ENCODE measurements at places on chromosomes 2 and 18.

GRCh38 chr2:205609113-205609512, 73.2 kb upstream of the NRP2 start:
- no peak for DNase-seq

DNA sequence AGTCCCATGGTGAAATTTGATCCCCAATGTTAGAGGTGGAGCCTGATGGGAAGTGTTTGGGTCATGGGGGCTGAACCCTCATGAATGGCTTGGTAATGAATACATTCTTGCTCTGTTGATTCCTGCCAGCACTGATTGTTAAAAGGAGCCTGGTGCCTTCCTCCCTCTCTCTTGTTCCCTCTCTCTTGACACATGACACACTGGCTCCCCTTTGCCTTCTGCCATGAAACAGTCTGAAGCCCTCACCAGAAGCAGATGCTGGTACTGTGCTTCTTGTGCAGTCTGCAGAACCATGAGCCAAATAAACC, 30.6 kb upstream of the EPC2 start:
- no peak for DNase-seq

DNA sequence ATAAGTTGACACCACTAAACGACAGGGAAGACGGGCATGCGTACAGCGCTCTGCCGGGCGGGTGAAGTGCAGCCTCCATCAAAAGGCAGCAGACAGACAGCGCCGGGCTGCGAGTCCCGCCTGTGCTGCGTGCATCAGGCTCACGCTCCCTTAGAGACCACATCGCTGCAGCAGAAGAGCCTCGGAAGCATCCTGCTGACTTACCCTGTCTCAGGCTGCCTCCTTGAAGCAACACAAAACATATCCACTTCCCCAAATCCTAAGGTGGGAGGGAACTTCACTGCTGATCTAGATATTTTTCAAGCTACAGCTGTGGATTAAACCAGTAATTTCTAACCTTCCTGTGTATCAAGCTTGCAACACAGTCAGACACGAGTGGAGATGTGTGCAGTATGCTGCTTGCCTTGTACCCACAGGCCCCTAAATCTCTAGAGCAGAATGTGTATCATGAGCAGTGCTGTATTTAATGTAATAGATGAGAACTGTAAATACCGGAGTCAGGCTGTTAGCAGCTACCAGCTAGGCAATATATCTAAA, 6.4 kb downstream of the MYT1L start:
- no peak for DNase-seq

DNA sequence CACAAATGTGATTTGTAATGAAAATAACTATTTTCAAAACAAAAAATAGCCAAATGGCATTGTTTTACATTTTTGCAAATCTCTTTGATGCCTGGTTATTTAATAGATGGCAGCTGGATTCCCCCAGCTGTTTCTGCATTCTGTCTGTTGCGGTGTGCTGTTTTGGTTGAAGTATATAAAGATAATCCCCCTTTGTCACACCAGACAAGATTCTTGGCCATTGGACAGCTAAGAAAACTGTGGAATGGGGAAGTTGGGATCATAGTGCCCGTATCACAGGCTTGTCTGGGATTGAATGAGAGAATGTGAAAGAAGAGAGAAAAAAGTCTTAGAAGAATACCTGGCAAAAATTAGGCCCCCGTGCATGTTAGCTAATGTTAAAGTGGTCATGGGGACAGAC, 19.5 kb upstream of the LYPD6B start:
- no peak for DNase-seq

- no peak for DNase-seq
These were observed 7.1 kb downstream of the ZNF532 start for GRCh38 chr18:58871514-58872420.

DNA sequence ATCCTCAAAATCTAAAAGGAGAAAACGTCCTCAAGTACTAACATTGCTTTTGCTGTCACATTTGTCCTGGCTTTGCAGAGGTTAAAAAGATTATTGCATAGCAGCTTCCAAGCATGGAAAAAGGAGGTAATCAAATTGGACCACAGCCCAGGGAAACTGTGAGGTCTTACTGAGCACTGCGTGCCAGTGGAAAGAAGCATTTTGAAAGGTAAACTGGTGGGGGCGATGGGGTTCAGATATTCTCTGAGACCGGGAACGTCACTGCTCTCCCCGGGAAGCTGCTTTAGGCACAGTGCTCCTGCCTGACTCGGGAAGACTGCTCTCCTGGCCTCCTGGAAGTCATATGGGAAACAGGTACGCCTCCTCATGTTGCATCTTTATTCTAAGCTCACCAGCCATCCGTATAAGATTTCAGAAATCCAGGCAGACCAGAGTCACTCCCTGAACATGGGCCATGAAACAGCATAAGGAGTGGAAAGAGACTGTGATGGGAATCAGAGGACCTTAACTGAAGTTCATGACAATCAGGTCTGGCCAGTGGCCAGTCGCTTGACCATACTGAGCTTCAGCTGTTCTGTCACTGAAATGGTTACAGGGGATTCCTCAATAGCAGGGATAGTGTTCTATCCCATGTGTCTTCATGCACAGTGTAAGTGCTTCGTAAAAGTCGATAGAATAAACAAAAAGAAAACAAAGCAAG, 284.1 kb downstream of the TRIB2 start:
- DNase-seq: no peak

- DNase-seq: no peak
These were observed 3.4 kb downstream of the WDFY1 start for GRCh38 chr2:223941579-223942277.

- DNase-seq: no peak
These were observed 95.6 kb upstream of the LHCGR start for GRCh38 chr2:48851161-48851560.

- no peak for DNase-seq
These were observed 471.9 kb downstream of the TMEM182 start for GRCh38 chr2:103233691-103234090.

- peak; percentile 13 for DNase-seq
These were observed 121.5 kb upstream of the PXDN start for GRCh38 chr2:1865716-1866234.

DNA sequence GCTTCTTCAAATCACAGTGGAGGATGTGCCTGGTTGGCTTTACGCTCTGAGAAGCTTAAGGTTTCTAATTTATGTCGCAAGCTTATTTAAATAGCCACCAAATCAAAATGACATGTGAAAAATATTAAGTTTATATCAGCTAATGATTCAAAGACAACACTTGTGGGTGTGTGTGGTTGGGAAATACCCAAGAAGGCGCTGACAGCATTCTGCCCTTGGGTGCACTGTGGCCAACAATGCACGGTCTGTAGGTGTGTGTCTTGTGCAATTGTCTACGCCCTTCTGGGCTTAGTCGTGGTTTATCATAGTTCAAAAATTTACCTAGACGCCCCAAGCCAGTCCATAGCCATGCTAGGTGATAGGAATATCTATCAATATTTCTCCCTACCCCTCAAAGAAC, 60.9 kb downstream of the KCTD1 start:
- DNase-seq: no peak

DNA sequence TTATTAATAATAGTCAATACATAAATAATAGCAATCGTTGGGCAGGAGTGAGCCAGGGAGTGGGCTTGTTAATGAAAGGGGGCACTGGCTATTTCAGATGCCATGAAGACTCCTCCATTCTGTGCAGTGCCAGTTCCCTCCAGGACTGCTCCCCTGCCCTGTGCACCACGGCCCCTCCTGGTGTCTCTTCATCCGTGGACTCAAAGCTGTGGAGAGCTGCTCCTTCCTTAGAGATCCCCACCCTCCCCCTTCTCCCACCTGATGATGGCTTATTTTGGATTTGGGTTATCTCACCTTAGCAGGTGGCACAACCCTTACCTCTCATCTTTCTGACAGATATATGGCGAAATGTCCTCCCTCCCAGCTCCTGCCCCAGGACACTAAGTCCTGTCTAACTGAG, 3.1 kb upstream of the CELF4 start:
- DNase-seq: no peak

GRCh38 chr18:42185486-42185885, 230.5 kb downstream of the PIK3C3 start:
- DNase-seq: no peak

- DNase-seq: no peak
These were observed 14.8 kb downstream of the SLC16A14 start for GRCh38 chr2:230053753-230054478.

GRCh38 chr2:160924936-160925353, 235.3 kb upstream of the TANK start:
- no peak for DNase-seq

- DNase-seq: no peak
These were observed 189.3 kb upstream of the FN1 start for GRCh38 chr2:215625207-215625606.

DNA sequence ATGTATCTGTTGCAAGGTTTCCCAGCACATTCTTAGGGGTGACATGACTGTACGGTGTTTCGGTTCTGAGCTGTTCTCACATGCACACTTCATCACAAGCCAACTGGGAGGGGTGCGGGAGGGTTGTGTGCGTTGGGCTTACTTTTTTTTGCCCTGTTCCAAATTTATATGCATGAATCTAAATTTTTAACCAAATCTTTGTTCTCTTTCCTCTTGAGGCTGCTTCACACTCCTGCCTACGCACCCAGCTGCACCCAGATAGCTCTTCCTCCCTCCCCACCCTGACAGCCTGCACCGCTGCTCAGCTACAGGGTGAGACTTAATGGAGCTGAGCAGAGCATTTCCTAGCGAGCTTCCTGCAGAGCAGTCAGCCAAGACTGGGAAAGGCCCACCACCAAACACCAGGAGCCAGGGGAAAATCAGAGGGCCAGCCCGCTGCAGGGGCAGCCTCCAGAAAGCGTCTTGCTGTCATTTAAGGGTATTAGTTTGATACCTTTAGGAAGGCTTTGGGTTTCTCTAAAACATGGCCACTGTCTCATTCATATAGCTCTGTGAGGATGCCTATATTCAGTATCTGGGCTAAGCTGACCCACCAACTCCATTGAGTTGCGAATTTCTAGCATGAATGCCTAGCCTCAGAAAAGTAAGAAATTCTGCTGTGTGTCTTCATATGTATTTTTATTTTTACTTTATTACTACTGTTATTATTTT, 84.5 kb downstream of the POU3F3 start:
- DNase-seq: no peak

GRCh38 chr2:11228692-11229091, 73.4 kb downstream of the SLC66A3 start:
- DNase-seq: no peak

GRCh38 chr2:227853204-227853629, 18.2 kb upstream of the DAW1 start:
- DNase-seq: no peak

GRCh38 chr2:240553956-240554480, 3.8 kb downstream of the ANKMY1 start:
- DNase-seq: no peak

DNA sequence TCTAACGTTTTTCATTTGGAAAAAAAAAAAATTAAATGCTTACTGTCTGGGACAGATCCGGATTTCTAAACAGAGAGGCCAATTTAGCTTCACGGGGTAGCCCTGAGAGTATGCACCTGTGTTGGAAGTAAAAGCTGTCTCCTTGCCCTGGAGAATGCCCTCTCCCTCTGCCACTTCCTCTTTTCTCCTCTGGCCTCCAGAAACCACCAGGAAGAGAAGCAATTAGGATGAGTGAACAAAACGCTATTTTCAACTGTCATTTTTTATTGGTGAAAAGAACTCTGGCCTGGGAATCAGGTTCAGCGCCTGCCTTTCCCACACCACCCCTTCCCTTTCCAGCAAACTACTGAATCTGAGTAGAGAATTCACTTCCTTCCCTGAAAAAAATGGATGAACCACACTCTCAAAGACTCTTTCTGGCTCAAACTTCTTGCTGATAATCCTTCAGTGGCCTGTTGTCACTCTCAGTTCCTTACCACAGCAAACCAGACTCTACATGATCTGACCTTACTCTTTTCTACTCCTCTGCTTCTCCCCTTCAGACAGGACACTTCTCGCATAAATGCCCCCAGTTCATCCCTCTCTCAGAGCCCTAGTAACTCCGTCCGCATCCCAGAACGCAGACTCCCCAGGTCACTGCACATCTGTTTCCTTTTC, 29.8 kb downstream of the KLF7 start:
- DNase-seq: no peak

GRCh38 chr18:79911344-79912270, 39.8 kb downstream of the SLC66A2 start:
- no peak for DNase-seq

DNA sequence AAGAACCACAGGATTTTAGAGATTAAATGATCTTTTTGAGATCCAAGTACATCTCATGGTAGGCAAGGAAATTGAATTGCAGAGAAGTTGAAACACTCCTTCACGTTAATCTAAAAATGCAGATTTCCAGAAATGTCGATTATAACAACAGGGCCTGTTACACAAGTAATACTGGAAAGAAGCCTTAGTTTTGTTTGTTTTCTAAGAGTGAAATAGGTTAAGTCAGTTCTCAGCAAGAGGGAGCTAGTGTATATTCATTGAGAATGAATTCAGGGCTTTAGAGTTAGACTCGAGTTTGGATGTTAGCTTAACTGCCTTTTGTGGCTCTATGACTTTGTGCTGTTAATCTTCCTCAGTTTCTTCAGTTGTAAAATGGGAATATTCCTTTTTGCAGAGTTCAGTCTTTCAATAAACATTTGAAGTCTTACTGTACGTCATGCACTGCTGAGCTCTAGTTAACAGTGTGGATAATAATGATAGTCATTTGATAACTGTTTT, 926 bp downstream of the NDUFV2 start:
- DNase-seq: no peak

GRCh38 chr2:53751728-53752127, 15.9 kb upstream of the CHAC2 start:
- no peak for DNase-seq

DNA sequence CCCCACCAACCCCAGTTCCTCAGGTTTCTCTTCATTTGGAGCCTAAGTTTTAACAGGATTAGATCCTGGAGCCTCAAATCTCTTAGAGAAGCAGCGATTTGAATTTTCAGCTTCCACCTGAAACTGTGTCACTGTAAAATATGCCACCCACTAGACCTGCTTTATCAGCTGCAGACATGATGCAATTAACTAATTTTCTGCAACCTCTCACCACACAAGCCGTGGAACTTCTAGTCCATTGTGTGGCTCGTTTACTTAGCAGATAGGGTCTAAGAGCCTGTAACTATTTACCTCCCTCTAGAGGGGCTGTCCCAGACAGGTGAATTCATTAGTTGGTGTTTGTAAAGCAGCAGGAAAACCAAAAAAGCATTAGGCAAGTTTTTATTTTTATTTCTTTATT, 31.6 kb upstream of the FZD5 start:
- no peak for DNase-seq

- DNase-seq: no peak
These were observed 633 bp downstream of the MALT1 start for GRCh38 chr18:58671632-58672564.

- no peak for DNase-seq
These were observed 117.1 kb upstream of the KLHL14 start for GRCh38 chr18:32889615-32890593.

- DNase-seq: no peak
These were observed 257.3 kb downstream of the MYCN start for GRCh38 chr2:16197504-16198147.

- no peak for DNase-seq
These were observed 1.4 kb downstream of the SPATS2L start for GRCh38 chr2:200307724-200308545.

- no peak for DNase-seq
These were observed 136.0 kb downstream of the PTH2R start for GRCh38 chr2:208542465-208543041.

Data from C1 segment of cervical spinal cord (tissue), 14 donors.